ENCODE measurements at places on chromosomes 11 and 22.

GRCh38 chr22:34080433-34080832 is 160.2 kb upstream of the LARGE1 start:
- no peak for DNase-seq

DNA sequence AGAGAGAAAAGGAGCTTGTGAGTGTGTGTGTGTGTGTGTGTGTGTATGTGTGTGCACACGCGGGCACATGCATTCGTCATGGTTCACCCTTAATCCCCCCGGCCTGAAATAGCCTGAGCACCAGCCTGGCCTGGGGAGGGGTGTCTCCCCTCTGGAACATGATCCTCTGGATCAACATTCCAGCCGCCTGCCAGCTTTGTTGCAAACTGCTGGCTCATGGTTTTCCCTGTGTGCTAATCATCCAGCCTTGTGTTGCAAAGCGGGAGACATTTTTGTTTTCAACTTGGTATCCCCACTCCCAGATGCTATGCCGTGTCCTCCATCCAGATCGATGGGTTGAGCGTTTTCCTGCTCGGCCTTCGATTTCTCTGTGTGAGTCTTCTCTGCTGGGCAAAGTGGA is 94.3 kb downstream of the FEZ1 start:
- DNase-seq = no peak

GRCh38 chr11:112355726-112356125 is 95.1 kb upstream of the PLET1 start:
- peak; percentile 24 for DNase-seq

DNA sequence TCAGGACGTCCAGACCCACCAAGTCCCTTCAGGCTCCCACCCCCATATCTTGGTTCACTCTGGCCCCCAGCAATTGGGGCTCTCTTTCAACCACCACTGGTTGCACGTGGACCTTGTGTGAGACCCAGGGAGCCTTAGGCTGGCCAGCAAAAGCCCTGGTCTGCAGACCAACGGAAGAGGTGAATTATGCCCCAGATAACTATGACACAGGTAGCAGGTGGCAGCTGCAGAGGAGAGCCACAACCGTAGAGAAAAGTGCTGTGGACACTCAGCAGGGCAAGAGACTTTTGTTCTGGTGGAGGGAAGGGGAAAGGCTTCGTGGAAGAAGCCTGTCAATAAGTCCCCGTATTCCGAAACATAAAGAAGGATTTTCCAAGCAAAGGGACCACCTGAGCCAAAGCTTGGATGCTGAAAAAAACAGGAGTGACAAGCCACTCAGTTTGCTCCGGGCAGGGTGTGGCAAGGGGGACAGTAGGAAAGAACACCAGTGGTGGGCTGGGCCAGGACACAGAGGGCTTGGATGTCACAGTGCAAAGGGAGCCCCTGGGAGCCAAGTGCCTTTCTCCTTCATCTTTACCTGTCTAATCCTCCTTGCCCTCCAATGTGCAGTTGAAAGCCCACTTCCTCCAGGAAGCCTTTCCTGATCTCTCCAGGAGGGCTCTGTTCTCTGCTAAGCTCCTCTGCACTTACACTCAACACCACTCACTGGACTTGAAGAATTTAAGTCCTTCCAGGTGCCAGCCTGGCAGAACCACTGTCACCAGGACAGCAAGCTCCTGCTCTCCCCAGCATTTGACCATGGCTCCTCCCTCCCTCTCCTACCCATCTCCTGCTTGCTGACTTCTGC is 264.7 kb downstream of the BUD13 start:
- DNase-seq = no peak

- DNase-seq = no peak
These were observed 14.3 kb upstream of the SPI1 start for GRCh38 chr11:47392546-47393162.
